ENCODE measurements at places on chromosomes 3 and 15.

- no peak for DNase-seq
Observed at GRCh38 chr3:62602129-62602770, 228.9 kb upstream of the FEZF2 start.

DNA sequence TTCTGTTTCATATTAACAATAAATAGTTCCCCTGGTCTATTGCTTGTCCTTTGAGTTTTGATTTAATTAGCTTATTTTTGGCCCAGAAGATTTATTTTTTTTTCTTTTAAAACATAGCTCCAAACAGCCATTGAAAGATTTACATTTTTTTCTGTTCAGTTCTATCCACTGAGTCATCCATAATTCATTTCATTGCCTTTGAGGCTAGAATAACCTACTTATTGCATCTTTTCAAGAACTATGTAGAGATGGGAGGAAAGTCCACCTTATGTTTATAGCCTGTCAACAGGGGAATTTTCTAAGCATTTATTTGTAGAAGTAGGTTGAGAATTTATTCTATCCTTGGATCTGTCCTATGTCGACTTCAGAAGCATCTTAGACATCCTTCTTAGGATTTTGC is 53.4 kb upstream of the CHD2 start:
- DNase-seq: no peak

- DNase-seq: no peak
Observed at GRCh38 chr3:172376881-172377280, 71.4 kb downstream of the GHSR start.

DNA sequence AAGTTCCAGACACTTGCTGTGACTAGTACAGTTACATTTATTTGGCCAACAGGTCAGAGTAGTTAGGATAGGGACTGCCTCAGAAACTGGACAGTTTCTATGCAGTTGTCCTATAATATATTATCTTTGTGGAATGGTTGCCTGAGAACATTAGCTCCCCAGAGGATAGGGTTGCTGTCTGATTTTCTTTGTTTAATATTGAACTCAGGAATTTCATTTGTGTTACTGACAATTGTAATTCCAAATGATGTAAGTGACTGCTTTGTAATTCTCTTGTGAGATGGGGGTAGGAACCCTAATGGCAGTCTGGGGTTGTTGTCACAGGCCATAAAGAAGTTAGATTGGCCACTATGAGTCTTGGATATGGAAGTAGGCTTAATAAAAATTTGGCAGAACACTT is 2.2 kb downstream of the NXPE3 start:
- no peak for DNase-seq

GRCh38 chr15:88393719-88394519 is 73.3 kb downstream of the MRPL46 start:
- DNase-seq: no peak

- DNase-seq: no peak
Observed at GRCh38 chr3:115077501-115078250, 69.4 kb downstream of the ZBTB20 start.

DNA sequence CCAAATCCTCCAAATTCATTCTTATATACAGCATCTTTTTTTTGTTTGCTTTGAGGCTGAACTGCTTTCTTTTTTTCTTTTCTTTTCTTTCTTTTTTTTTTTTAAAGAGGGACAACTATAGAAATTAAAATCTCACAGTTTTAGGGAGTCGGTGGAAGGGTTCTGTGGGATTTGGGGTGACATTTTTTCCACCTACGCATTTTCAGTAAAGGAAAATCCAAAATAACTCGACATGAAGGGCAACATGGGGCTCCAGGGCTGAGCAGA is 3.0 kb upstream of the FEZF2 start:
- no peak for DNase-seq

DNA sequence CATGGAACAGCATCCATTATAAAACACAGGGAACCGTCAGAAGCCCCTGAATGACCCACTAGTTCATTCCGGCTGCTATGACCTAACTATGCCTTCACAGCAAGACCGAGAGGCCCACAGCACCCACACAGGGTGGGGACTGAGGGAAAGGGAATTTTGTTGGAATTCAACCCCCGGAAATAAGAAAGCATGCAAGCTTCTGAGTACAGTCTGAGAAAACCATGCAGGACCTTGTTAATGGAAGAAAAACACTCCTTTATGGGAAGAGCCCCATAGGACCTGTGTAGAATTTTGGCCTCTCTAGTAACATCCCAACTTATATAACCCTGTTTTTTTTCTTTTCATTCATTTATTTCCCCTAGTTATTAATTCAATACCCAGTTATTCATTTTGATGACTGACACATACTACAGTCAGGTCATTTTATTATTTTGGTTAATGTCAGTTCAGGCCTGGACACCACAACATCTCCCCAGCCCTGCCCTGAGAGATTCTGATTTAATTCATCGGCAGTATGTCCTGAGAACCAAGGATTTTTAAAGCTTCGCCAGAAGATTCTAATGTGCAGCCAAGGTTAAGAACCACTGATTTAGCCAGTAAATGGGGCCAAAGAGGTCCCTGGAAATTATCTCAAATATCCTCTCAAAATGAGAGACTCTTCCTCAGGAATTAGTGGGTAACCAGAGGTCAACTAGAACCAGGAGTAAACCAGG is 231.6 kb upstream of the GOLGA6L4 start:
- DNase-seq: no peak

All from stimulated activated CD8-positive, alpha-beta memory T cell treated with anti-CD3 and anti-CD28 coated beads, Interleukin-15, amount 100 ng/mL, for 24 hours (primary cell).